ENCODE measurements at places on chromosomes 1 and 21. TPM values are rescaled to one million over a fixed set of nuclear protein-coding genes. Genes with fewer than 3 reads are reported as not detected.

KIF21B gene
- total RNA-seq: 4.7 TPM

KCNA2 gene
- 0.74 TPM for total RNA-seq

NFYC gene
- total RNA-seq: 61.6 TPM

MAN1A2 gene
- total RNA-seq: 30.7 TPM

ZNF648 gene
- not detected for total RNA-seq

GRCh38 chr1:25527226-25527846 is 16.1 kb upstream of the LDLRAP1 start:
- DNase-seq: no peak
- H3K4me1 ChIP-seq: peaks cover 5% of the 10 kb centered on the region
- H3K4me3 ChIP-seq: no peak overlapping the region

GRCh38 chr1:175162955-175163354 is 29.6 kb downstream of the KIAA0040 start:
- H3K36me3 ChIP-seq: no peaks in the 10 kb centered on the region
- no peak for DNase-seq
- H3K4me3 ChIP-seq: no peak overlapping the region
- H3K4me1 ChIP-seq: no peaks in the 10 kb centered on the region
- no peaks in the 10 kb centered on the region for H3K27me3 ChIP-seq

DNA sequence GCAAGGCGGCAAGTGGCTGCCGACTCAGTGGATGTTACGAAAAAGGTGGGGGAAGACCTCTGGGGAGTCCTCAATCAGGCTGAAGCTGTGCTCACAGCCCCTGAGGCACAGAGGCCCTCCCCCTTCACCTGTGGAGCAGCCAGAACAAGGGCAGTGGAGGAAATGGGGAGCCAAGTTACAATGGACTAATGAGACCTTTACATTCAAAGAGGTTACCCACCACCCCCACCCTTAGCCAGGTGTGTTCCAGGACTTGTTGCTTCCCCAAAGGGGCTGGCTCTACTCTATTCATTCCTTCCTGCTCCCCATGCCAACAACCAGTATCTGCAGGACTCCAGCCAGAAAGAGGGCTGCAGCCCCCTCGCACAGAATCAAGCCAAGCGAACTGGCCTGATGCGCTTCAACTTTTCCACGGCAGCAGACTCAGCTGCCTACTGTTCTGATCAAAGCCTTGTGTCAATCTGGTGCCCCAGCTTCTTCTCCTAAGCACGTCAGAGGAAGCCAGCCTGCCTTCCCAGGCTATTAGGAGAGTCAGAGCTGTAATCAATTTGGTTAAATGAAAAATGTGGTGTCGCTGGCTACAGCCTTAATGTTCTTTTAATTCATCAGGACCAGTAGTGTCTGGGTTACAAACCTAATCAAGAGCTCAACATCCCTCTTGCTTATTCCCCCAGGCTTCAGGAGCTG is 1.8 kb upstream of the SYT2 start:
- no peak overlapping the region for H3K4me3 ChIP-seq
- H3K27ac ChIP-seq: no peak overlapping the region
- no peak for DNase-seq
- H3K27me3 ChIP-seq: peaks cover 7% of the 10 kb centered on the region
- no peaks in the 10 kb centered on the region for H3K36me3 ChIP-seq

- peaks cover 100% of the 10 kb centered on the region for H3K4me1 ChIP-seq
- H3K4me3 ChIP-seq: no peak overlapping the region
- DNase-seq: no peak
- H3K27ac ChIP-seq: peak overlapping the region; percentile 51
- no peaks in the 10 kb centered on the region for H3K36me3 ChIP-seq
Measured at GRCh38 chr1:164611754-164612642, 53.0 kb downstream of the PBX1 start.

DNA sequence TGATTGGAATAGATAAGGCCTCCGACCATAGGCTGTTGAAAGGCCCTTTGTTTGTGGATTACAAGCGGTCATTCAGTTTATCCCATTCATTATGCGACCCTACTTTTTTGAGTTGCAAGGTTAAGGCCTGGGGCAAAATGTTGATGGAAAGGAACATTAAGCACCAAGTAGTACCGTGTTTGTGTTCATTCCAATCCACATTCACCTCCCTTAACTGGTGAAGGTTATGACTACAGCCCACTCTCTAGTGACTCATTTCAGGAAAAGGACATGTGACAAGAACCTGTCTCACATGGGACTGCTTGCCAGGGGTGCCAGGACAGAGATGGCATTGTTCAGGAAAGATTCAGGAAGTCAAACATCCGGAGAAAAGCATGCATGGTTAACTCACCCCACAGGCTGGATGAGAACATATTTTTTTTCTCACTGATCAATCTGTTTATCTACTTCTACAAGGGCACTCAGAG is 81.6 kb downstream of the CD58 start:
- no peaks in the 10 kb centered on the region for H3K27me3 ChIP-seq
- peaks cover 8% of the 10 kb centered on the region for H3K4me1 ChIP-seq
- no peak overlapping the region for H3K4me3 ChIP-seq
- DNase-seq: no peak
- no peaks in the 10 kb centered on the region for H3K36me3 ChIP-seq

GRCh38 chr1:208510192-208510952 is 266.2 kb upstream of the PLXNA2 start:
- no peaks in the 10 kb centered on the region for H3K27me3 ChIP-seq
- H3K4me3 ChIP-seq: no peak overlapping the region
- no peak for DNase-seq
- no peaks in the 10 kb centered on the region for H3K36me3 ChIP-seq

- H3K4me3 ChIP-seq: no peak overlapping the region
- H3K27ac ChIP-seq: no peak overlapping the region
- no peak for DNase-seq
- H3K27me3 ChIP-seq: no peaks in the 10 kb centered on the region
- H3K36me3 ChIP-seq: no peaks in the 10 kb centered on the region
Measured at GRCh38 chr1:219365451-219365850, 191.8 kb downstream of the LYPLAL1 start.

- no peak overlapping the region for H3K4me3 ChIP-seq
- DNase-seq: no peak
- no peaks in the 10 kb centered on the region for H3K36me3 ChIP-seq
- H3K27me3 ChIP-seq: no peaks in the 10 kb centered on the region
- H3K4me1 ChIP-seq: no peaks in the 10 kb centered on the region
Measured at GRCh38 chr1:172997941-172998361, 52.8 kb downstream of the TNFSF18 start.

GRCh38 chr21:15441992-15442391 is 287.8 kb upstream of the USP25 start:
- peaks cover 30% of the 10 kb centered on the region for H3K4me1 ChIP-seq
- no peak for DNase-seq
- H3K36me3 ChIP-seq: no peaks in the 10 kb centered on the region
- no peaks in the 10 kb centered on the region for H3K27me3 ChIP-seq
- H3K27ac ChIP-seq: peak overlapping the region; percentile 61
- no peak overlapping the region for H3K4me3 ChIP-seq

DNA sequence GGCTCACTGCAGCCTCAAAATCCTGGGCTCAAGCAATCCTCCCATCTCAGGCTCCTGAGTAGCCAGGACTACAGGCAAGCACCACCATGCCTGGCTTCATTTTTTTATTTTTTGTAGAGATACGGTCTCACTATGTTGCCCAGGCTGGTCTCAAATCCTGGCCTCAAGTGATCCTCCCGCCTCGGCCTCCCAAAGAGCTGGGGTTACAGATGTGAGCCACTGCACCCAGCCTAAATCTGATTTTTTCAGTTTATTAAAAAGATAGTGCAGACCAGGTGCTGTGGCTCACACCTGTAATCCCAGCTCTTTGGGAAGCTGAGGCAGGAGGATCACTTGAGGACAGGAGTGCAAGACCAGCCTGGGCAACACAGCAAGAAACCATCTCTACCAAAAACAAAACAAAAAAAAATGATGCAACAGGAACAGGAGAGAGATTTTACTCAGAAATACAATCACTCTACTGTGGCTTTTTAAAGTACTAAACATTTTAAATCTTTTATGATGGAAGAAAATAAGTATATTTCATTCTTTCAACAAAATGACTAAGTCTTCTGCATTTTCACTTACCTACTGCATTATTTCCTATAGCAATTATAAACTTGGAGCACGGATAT is 1.9 kb downstream of the PSMG1 start:
- H3K36me3 ChIP-seq: no peaks in the 10 kb centered on the region
- no peak overlapping the region for H3K4me3 ChIP-seq
- H3K4me1 ChIP-seq: peaks cover 18% of the 10 kb centered on the region
- H3K27ac ChIP-seq: no peak overlapping the region
- DNase-seq: no peak
- no peaks in the 10 kb centered on the region for H3K27me3 ChIP-seq

DNA sequence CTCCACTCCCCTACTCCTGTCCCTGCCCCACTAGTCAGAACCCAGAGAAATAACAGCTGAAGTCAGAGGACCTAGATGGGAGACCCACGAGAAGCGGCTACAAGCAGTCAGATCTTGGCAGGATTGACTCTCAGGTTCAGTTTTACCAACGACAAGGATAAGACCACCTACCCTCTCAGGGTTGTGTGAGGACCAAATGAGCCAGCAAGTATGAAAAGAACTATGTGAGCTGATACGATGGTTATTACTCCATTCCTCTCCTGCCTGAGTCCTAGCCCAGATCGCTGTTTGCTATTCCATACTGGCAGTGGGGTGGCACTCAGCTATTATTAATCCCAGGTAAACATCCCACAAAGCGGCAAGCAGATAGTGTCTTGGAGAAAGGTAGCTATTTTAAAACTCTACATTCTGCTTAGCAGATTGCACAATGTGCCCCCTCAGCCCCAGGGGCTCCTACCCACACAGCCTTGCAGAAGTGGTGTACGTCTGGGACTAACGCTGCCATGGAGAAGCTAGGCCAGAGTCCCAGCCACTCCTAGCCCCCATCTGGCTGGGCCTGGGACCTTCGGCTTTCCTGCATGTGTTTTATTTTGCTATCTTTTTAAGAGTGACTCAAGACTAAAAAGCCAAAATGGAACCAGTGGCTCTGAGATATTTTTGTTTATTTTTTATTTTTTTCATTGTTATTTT is 58.9 kb downstream of the CD46 start:
- no peaks in the 10 kb centered on the region for H3K27me3 ChIP-seq
- DNase-seq: no peak
- peaks cover 100% of the 10 kb centered on the region for H3K4me1 ChIP-seq
- no peak overlapping the region for H3K4me3 ChIP-seq
- H3K36me3 ChIP-seq: no peaks in the 10 kb centered on the region

- H3K27ac ChIP-seq: peak overlapping the region; percentile 95
- H3K36me3 ChIP-seq: no peaks in the 10 kb centered on the region
- no peaks in the 10 kb centered on the region for H3K27me3 ChIP-seq
- DNase-seq: no peak
Measured at GRCh38 chr1:161046605-161047228, 940 bp upstream of the USF1 start.

DNA sequence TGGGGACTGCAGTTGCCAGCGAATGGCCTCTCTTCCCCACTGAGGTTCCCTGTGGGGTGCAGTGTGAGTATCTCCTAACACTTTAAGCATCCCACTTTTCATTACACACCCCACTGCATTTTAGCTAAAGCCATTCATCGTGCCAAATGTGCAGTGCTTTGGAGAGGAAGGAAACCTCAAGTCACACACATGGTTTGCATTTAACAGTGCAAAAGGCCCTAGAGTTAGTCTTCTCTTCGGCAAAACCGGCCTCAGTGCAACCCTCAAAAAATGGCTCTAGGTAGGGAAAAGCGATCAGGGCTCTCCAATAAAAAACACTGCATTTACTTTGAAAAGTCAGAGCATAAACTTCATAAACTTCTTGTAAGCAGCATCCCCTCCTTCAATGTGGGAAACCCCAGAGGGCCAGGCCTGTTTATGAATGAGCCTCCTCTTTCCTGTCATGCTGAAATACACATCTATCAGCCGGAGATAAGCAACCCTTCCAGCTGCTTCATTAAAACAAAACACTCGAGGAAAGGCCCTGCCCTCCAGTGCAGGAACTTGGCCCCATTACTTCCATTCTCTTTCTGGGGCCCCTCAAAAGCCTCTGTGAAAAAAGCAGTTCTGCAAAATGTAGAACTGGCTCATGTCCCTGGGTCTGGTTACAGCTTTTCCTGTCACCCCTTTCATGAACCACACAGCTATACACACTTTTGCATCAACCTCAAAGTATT is 184.0 kb downstream of the CDC7 start:
- no peaks in the 10 kb centered on the region for H3K36me3 ChIP-seq
- no peak overlapping the region for H3K4me3 ChIP-seq
- peaks cover 58% of the 10 kb centered on the region for H3K4me1 ChIP-seq
- no peak for DNase-seq
- H3K27me3 ChIP-seq: no peaks in the 10 kb centered on the region
- H3K27ac ChIP-seq: peak overlapping the region; percentile 79

DNA sequence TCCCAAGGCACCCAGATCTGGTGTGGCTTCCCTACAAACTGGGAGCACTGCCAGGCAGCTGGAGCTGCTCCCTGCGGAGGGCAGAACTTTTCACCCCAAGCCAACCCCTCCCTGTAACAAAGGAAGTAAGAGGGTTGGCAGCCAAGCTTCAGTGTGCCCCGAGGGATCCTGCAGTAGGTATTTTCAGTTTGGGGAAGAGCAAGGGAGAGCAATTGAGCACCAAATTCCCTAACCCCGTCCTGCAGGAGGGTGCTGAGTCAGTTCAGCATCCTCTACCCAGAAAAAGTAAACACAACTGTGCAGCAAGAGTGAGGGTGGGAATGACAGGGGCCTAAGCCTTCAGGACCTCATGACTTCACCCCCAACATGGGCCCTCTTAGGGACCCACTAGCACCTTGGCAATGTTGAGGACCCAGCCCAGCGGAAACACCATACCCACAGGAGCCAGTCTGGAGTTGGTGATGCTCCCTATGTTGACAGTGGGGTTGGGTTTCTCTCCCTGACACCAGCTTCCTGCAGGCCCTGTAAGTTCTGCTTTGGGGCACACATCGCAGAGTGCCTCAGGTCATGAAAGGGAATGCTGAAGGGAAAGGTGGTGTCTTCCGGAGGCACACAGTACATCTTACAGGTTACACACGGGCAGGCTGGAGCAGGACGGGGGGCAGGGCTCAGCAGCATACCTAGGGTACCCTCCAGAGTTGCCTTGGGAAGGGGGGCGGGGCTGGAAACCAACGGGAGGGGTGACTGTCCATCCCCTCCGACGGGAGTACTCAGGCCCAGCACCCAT is 14.8 kb downstream of the SH3BP5L start:
- no peak overlapping the region for H3K4me3 ChIP-seq
- peaks cover 36% of the 10 kb centered on the region for H3K36me3 ChIP-seq
- H3K27me3 ChIP-seq: no peaks in the 10 kb centered on the region
- H3K4me1 ChIP-seq: peaks cover 18% of the 10 kb centered on the region

All from vagina (tissue), 2 donors.